ENCODE measurements at places on chromosomes 13 and 19.

GRCh38 chr13:59823486-59823885 is 340.2 kb downstream of the DIAPH3 start:
- DNase-seq: no peak

- no peak for DNase-seq
These were observed 117.4 kb downstream of the TNFRSF19 start for GRCh38 chr13:23687614-23688013.

DNA sequence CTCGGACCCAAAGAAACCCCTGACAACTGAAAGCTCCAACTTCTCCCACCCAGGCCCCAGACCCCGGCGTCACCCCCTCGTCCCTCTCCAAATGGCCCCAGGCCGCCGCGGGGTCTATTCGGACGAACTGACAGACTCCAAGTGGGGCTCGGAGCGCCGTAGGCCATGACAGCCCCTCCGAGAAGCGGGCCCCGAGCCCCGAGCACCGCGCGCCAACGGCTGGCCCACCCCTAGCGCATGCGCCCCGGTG is 360 bp downstream of the DDX39A start:
- no peak for DNase-seq

GRCh38 chr19:31678421-31678820 is 329.2 kb upstream of the TSHZ3 start:
- DNase-seq: no peak

- peak; percentile 76 for DNase-seq
These were observed 911 bp downstream of the ENOX1 start for GRCh38 chr13:43785650-43786471.

Data from ELF-1 (cell line).